Gastroesophageal sphincter (tissue), 4 donors: ENCODE measurements at places on chromosomes 13 and 19. TPM values are rescaled to one million over a fixed set of nuclear protein-coding genes. Genes with fewer than 3 reads are reported as not detected.

- peak; percentile 77 for ATAC-seq
These were observed 679 bp upstream of the CDADC1 start for GRCh38 chr13:49246850-49247642.

DNA sequence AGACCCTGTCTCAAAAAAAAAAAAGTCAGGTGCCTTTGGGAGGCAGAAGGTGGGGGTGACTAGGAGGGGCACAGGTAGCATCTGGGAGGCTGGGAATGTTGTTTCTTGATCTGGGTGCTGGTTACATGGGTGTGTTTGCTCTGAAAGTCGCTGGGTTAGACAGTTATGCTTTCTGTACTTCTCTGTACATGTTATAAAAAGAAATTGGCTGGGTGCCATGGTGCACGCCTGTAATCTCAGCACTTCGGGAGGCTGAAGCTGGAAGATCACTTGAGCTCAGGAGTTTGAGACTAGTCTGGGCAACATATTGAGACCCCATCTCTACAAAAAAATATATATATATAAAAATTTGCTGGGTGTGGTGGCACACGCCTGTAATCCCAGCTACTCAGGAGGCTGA is 15.1 kb downstream of the NOSIP start:
- ATAC-seq, result peak; percentile 51

DNA sequence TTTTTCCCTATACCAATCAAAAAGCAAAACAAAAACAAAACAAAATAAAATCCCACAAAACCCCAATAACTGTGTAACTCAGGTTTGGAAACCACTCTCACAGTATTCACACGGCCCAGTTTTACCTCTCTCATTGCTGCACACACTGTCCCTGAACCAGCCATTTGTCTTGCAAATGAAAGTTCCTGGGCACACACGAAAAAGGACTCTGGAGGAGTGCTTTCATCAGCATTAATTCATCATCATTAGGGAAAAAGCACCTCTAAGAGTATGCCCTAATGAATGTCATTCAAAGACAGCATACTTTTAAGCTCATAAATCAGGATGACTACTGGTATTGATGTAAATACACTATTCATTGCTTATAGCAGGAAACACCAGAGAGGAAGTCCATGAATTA is 306.3 kb downstream of the DNAJC15 start:
- peak; percentile 52 for ATAC-seq

KMT5C gene
- 11.2 TPM for total RNA-seq

- no peak for ATAC-seq
These were observed 34.0 kb downstream of the CEBPA start for GRCh38 chr19:33268162-33268991.

DNA sequence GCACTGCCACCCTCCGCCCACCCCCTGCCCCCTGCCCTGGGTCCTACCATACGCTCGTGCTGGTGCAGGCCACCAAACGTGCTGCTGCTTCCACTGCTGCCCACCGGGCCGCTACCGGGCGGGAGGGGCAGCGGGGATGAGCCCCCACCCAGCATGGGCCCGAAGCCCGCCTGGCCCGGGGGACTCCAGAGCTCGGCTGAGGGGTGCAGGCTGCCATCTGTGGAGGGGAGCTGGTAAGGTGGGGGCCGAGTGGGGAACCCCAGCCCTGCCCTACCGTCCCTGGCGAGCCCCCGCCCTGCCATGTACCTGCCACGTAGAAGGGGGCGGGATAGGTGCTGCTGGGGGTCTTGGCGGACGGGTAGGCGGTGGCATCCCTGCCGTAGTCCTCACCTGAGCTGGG is 16.7 kb upstream of the UQCR11 start:
- ATAC-seq, result no peak

DNA sequence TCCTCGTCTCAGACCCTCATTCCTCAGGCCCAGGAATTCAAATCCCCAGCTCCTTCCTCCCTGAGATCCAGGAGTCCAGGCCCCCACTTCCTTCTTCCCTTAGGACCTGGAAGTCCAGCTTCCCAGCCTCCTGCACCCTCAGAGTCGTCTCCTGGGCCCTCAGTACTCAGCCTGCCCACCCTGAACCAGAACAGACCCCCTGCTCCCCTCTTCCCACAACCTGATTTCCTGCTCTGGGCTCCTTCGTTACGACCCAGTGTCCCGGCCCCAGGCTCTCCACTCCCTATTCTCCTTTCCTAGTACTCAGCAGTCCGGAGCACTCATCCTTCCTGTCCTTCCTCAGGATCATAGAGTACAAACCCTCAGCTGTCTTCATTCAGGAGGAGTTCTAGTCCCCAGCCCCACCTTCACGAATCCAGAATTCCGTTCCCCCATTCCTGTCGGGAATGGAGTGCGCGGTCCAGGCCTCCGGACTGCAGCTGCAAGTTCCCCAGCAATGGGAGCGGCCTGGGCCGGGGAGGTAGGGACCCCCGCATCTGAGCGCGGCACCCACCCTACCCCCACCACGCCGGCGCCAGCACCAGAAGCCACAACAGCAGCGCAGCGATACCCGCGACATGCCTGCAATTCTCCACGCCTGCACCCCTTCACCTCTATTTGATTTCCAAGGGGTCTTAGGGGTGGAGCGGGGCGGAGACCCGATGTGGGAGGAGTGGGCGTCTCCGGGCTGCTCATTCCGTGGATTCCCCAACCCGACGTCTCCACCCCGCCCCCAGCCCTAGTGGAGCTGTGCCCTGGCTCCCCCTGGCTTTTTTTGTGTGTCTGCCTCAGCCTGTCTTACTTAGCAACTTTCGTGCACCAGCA is 12.7 kb downstream of the EGLN2 start:
- no peak for ATAC-seq

DNA sequence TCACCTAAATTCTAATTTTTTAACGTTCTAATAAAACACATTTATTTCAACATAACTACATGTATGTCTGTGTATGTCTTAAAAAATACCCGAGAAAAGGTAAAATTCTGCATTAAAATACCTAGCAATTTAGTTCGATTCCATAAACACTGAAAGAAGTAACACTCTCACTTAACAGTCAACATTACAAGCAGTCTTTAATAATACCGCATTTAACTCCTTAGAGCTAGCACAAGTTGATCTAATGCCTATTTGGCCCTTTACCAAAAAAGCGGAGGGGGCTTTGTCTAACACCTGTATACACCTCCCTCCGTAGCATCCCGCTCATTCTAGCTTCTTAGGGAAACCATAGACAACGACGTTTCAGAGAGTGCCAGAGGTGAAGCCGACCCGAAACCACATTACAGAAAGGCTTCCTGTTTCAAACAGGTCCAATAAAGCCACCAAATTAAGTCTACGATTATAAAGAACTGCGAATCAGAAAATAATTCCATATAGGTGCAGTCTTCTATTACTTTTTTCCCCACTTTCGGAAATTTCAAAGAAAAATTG is 1.2 kb downstream of the SPART start:
- ATAC-seq, result no peak

DNA sequence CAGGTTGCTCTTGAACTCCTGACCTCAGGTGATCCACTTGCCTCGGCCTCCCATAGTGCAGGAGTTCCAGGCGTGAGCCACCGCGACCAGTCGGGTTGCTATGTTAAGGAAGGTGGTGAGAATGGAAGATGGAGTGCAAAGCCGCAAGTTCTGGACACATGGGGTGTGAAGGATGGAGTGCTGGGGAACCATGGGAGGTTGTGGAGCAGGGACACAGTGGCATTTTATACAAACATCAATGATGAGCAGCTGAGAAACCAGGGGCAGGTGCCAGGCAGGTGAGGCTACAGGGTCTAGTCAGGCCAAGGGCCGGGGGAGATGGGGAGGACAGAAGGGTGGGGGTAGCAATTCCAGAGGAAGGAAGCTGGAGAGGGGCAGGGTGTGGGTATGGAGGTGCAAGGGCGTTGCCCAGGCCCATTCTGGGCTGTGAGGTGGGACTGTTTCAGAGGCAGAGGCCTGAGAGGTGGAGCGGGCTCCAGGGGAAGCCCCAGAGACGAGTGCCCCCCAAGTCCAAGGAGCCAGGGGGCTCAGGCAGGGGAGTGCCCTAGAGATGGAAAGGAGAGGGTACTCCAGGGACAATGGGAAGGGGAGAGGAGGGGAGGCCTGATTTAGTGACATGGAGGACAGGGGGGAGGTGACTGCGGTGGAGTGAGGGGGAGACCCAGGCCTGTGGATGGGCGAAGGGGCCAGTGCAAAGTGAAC is 1.9 kb upstream of the RAX2 start:
- ATAC-seq, result no peak
